Memory B cell (primary cell): ENCODE measurements at places on chromosomes 16 and 17.

- DNase-seq = no peak
Observed at GRCh38 chr17:34892461-34893249, 68.6 kb downstream of the CCT6B start.

- no peak for DNase-seq
Observed at GRCh38 chr17:65987988-65988387, 203.9 kb downstream of the CEP112 start.

DNA sequence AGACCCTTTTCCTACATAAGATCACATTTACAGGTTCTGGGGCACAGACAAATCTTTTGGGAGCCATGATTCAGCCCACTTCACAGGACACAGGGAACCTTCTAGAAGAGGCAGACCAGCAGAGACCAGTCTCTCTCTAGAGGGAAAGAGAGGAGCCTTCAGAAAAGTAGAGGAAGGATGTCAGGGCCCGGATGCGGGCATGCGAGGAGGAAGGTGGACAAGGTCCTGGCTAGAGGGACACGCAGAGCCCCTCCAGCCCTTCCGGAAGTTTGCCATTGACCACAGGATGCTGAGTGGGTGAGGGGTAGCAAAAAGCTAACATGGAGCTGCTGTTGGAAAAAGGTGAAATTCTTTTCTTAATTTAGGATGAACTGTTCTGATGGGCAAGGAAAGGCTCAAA, 55.8 kb upstream of the MEAK7 start:
- DNase-seq = no peak

DNA sequence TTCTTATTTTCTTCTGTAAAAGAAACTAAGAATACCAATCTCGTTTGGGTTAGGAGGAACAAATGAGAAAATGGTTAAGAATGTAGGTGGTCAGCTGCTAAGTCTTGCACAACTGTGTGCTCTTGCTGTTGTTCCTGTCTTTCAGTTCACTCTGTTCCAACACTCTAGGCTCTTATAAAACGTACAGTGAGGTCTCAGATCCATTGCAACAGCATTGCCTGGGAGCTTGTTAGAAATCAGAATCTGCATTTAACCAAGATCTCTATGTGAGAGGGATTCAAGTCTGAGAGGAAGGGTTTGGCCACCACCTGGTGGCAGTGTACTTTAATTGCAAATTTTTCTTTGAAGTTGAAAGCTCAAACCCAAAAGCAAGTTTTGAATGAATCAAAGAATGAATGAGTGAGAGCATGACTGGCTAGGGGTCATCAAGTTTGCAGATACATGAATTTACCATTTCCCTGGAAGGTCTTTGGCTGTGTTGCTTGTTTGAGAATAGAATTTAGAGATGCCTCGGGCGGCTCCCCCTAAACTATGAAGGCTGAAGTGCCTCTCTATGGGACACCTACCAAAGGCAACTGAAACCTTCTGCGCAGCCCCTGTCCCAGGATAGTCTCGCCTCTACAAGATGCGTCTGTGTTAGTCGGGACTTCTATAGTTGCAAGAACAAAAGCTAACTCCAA, 2.5 kb downstream of the ALOX15B start:
- no peak for DNase-seq

DNA sequence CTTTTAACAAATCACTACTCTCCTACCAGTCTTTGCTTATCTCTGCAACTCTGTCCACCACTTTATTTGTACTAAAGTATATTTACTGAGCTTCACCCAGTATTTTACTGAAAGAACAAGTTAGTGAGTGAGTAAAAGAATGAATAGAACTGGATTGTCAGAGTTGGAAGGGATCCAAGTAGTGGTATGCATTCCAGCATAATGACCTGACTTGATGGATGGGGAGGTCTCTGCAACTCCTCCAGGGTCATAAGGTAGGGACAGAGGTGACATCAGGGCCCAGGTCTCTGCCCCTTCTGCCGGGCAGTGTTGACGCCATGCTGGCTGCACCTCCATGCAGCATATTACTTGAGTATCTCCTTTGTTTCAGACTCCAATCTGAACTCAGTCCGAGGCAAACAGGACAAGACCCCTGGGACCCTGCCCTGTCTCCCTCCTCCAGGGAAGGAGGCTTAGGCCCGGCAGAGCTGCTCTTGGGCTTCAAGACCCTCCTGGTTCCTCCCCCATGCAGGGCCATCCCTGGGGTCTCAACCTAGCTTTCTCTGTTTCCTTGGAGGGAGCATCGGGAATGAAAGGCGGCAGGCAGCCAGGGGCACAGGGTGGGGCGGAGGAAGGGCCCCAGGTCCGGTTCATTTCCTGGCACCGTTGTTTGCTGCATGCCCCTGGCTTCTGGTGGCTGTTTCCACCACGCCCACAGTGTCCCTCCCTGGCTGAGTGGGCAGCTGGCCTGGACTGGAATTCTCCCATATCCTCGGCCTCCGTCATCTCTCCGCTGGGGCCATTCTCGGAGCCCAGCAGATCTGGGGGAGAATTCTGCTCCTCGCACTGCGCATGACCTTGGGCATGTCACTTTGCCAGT, 12.4 kb upstream of the ITGA3 start:
- no peak for DNase-seq

- DNase-seq = no peak
Observed at GRCh38 chr17:1147664-1148063, 32.1 kb downstream of the ABR start.

GRCh38 chr16:26959416-26960009, 107.2 kb upstream of the C16orf82 start:
- no peak for DNase-seq

DNA sequence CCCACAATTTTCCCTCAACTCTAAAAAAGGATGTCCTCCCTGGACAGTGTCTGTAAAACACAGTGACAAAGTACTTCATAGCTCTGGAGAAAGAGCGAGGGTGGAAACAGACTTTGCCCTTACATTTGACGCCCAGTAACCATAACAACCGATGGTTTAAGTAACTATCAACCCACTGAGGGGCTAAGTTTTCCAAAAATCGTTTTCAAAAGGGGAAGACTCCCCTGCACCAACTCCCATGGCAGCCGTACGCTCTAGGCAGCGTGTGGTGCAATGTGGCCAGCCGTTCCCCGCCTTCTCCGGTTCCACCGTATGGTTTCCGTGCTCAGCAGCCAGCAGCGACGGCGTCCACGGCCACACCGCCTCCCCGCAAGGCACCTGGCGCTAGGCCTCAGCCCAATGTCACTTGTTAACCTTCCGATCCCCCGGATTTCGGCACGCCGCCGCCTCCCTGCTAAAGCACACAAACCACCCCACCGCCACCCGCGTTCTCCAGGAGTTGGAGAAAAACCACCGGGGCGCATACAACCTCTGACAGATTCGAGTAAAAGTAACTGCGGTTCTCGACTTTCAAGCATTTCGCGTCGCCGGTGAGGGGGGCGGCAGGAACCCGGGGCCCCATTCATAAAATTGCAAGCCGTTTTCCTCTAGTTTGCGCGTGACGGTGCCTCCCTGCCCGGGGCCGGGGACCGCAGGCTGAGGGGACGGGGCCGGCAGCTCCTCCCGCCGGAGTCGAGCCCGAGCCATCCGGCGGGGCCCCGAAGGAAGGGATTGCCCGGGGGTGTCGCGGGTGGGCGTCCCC, 661 bp downstream of the TEX2 start:
- DNase-seq = peak; percentile 48

DNA sequence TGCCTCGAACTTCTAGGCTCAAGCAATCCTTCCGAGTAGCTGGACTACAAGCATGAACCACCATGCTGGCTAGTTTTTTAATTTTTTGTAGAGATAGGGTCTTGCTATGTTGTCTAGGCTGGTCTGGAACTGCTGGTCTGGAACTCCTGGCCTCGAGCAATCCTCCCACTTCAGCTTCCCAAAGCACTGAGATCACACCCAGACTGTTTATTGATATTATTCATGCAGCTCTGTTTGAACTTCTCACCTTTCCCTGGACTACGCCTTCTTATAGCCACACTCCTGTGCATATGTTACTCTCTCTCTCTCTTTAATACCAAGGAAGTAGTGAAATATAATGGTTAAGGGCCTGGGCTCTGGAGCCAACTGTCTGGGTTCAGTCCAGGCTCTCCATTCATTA, 4.6 kb downstream of the COG7 start:
- DNase-seq = no peak

DNA sequence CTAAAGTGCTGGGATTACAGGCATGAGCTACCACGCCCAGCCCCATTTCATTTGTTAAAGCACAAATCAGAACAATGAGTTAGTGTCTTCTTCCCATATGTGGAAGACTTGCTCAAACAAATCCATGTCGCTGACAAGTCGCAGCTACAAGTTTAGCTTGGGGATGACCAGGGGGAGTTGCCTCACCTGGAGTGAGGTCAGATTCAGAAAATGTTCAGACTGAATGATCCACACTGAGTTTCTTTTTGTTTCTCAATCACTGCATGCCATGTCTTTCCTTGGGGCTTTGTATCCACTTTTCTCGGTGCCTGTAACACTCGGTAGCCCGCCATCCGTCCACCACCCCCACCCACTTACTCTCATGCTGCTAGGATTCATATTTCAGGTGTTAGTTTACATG, 437.3 kb upstream of the DYNLRB2 start:
- DNase-seq = no peak

GRCh38 chr16:55663765-55664677, 8.2 kb downstream of the SLC6A2 start:
- DNase-seq = no peak

DNA sequence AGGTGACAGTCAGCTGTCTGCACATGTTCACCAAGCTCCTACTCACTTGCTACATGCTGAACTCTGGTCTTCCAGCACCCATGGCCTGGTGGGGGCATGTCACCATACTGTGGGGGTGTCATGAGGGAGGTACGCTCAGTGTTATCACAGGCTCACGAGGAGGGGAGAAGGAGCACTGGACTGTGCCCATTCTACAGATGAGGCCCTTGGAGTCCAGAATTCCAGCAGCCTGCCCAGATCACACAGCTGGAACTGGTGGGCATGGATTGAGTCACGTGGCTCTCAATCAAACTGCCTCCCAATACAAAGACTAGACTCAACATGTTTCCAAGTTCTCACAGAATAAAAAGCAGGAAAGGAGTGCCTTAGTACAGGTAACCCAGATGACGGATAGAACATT, 10.7 kb downstream of the AXIN2 start:
- no peak for DNase-seq

DNA sequence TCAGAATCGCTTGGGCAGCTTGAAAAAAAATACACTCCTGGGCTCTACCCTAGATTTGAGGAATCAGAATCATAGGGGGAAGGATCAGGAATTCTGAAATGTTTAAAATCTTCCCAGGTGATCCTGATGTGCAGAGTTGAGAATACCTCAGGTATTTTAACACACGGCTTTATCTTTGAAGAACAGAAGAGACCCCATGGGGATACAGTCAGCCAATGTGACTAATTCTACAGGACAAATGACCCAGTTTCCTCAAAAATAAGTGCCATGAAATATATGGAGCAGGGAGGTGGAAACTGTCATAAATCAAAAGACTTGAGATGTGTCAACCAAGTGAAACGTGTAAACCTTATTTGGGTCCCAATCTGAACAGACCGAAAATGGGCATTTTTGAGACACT, 52.7 kb downstream of the CCDC42 start:
- DNase-seq = no peak

- no peak for DNase-seq
Observed at GRCh38 chr16:67296420-67296819, 17.1 kb downstream of the PLEKHG4 start.
